ENCODE measurements at places on chromosomes 11 and 22.

DNA sequence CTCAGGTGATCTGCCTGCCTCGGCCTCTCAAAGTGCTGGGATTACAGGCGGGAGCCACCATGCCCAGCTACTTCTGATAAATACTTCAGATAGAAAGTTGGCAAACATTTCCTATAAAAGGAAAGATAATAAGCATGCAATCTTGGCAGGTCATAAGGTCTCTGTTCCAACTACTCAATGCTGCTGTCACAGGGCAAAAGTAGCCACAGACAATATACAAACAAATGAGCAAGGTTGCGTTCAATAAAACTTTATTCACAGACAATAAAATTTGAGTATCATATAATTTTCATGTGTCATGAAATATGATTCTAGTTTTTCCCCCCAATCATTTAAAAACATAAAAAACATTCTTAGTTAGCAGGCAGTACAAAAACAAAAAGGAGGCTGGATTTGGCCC is 53.1 kb upstream of the CLNS1A start:
- no peak for ATAC-seq

DNA sequence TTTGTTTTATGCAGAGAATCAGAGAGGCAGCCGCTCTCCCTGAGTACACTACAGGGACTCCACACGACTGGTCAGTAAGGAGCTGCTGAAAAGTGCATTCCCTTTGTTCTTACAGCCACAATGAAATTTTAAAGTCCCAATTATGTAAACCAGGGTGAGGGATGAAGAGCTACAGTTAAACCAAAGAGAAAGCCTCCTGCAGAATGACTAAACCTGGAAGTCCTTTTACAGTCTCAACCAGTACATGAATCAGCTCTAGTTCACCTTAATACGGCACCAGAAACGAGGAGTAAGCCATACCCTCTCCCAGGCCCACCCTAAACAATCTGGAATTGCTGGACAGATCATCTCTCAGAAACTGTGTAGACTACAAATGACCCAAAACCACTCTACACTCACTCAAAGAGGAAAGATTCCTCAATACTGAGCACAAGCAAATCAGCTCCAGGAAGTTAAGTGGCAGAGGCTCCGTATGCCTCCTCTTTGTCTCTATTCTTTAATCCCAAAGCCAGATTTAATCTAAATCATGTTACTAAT is 113.1 kb downstream of the RBFOX2 start:
- ATAC-seq = peak; percentile 20

DNA sequence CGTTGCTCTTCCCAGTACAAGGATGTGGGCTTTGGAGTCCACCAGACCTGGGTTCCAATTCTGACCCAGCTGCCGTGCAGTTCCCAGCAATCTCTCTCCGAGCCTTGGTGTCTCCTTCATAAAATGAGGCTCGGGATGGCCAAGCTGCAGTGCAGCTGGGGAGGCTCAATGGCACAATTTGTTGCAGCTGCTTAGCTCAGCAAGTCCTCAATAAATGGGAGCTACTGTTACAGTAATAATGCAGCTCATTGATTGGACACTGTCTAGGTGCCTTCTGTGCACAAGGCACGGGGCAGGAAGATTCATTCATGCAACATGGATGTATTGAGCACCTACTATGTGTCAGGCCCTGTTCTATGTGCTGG is 37.1 kb downstream of the SHISAL1 start:
- no peak for ATAC-seq

DNA sequence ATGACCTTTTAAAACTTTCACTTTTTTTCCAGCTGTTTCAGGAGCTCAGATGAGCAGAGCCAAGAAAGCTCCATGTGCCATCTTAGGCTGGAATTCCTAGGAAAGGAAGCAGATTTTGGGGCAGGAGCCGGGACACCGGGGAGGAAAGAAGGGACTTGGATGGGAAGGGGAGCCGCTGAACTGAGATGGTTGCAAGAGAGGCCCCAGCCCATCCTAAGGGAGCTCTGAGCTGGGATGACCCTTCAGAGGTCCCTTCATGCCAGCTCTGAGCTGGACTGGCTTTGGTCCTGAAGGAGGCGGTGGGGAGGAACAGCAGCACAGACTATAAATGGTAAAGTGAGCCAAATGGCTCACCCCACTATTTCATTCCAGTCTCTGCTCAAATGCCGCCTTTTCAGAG is 55.2 kb upstream of the SLC22A12 start:
- ATAC-seq = no peak

Measured in motor neuron (in vitro differentiated cells).